ENCODE measurements at places on chromosomes 1 and 21.

DNA sequence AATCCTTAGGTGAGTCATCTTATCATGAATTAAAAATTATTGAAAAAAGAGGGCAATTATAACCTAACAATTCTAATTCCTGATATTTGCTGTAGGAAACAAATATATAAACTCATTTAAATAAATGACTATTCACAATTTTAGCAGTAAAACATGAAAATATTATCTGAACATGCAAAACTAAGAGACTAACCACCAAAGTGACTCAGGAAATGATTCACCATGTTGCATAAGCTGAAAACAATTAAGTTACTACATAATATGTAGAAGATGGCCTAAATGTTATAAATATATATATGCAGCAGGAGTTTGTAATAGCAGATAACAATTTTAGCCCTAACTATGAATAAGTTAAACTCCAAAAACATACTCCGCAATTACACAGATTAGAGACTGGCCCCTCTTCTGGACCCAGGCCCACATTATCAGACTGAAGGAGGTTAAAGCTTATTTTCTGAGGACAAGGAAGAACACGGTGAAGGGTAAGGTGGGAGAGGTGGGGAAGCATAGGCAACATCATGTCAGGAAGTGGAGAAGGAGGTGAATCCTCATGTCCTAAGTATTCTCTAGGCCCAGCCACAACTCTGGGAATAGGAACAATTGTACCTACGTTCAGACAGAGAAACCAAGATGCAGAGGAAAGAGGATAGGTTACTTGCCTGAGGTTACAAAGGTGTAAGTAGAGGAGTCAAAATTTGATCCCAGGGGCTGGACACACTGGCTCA lies 15.6 kb upstream of the AIM2 start:
- no peak for DNase-seq

- no peak for DNase-seq
Measured at GRCh38 chr1:41366455-41367287, 5.4 kb downstream of the FOXO6 start.

DNA sequence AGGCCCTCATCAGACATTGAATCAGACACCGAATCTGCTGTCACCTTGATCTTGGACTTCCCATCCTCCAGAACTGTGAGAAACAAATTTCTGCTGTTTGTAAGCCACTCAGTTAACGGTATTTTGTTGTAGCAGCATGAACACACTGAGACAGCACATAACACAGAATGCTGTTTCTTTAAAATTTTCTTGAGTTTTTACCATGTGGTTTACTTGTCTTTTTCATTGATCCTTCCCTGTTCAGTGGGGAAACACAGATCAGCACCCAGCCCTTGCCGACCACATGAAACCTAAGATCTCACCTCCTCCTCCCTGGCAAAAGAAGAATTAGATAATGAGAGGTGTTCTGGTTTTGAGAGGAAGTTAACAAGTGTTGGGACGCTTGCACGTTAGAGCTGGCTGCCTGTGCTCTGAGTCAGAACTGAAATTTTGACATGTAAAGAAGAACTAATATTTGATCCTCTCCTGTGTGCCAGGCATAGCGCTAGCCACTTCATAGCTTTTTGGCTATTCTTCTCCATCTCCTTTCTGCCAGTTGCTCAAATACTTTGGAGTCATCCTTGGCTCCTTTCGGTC lies 179.6 kb downstream of the DHRS3 start:
- DNase-seq = no peak

DNA sequence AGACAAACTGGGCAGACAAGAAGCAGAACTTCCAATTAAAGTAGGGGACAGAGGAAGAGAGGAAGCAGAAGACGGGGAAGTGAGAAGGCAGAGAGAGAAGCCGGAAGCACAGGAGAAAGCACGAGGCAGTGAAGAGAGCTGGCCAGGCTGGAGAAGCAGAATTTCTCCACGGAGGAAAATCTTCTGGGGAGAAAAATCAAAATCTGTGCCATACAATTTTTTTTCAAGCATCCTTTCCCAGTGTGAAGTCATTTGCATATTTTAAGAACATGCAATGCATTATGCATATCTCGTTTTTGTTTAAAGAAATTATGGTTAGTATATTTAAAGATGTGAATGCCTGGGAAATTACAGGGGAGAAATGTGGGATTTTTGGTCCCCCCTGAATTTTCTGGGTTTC lies 7.3 kb upstream of the CAMK2N1 start:
- DNase-seq = no peak

DNA sequence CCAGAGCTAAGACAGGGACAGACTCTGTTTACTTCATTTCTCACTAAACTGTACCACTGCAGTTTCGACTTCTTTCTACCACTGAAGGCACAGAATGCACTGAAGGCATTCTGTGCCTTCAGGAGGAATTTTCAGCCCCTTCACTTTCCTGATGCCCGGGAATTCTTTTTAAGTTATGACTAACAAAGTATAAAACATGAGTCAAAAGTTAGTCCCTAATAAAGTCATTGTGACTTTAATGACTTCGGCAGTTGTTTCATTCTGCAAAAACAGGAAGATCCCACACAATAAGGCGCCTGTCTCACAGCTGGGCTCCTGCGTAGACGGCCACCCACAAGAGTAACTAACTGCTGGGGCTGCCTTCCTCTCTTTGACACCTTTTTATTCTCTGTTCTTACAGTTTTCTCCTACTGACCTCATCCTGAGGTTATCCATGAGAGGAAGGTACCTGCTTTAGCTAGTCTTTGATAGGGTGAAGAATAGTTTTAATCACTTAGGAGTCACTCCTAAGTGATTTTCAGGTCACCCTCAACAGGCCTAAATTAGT lies 183.9 kb upstream of the SGIP1 start:
- peak; percentile 72 for DNase-seq

DNA sequence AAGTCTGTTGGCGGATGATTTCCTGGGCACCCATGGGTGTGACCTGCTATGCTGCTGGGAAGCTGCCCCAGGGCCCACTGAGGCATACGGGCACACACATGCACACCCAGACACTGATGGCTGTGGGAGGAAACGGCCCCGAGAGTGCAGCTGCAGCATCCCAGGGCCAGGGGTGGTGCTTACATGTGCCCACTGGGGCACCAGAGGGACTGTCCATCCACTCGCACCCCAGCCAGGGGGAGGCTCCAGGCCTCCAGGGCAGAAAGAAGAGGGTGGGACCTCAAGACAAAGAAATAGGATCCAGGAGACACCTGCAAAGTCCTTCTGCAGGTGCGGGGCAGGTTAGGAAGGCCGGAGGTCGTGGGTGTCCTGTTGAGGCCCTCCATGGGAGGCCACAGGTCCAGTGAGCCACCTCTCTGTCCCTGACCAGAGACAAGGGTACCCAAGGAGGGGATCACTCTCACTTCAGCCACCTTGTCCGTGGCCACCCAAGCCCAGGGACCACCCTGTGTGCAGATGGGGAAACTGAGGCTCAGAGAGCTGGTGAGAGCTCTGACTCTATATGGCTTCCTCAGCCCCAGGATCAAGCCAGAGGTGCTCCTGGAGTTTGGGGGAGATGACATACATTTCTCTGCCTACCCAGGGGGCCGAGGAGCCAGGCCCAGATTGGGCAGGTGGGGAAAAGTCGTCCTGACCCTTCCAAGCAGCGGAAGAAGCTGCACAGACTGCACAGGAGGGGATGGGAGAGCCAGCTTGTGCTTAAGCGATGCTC lies 57.1 kb downstream of the WNT9A start:
- DNase-seq = no peak

DNA sequence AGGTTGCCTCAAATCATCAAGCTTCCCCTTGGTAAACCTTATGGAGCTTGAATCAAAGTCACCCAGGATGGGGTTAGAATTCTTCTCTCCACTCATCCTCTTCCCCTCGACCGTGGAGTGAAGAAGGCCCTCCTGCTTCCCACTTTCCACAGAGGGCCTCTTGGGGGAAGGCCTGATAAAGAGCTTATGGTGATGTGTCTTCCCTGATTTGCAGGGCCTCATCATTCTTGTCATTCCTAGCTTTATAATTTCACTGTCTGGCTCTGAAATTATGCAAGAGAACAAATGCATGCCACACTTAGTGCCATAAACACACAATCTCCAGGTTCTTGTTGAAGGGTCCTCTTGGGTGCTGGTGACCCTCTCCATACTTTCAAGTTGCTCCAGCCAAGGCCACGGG lies 101.2 kb downstream of the HMGB4 start:
- DNase-seq = no peak

- peak; percentile 83 for DNase-seq
Measured at GRCh38 chr1:200670242-200671118, 773 bp upstream of the DDX59 start.

DNA sequence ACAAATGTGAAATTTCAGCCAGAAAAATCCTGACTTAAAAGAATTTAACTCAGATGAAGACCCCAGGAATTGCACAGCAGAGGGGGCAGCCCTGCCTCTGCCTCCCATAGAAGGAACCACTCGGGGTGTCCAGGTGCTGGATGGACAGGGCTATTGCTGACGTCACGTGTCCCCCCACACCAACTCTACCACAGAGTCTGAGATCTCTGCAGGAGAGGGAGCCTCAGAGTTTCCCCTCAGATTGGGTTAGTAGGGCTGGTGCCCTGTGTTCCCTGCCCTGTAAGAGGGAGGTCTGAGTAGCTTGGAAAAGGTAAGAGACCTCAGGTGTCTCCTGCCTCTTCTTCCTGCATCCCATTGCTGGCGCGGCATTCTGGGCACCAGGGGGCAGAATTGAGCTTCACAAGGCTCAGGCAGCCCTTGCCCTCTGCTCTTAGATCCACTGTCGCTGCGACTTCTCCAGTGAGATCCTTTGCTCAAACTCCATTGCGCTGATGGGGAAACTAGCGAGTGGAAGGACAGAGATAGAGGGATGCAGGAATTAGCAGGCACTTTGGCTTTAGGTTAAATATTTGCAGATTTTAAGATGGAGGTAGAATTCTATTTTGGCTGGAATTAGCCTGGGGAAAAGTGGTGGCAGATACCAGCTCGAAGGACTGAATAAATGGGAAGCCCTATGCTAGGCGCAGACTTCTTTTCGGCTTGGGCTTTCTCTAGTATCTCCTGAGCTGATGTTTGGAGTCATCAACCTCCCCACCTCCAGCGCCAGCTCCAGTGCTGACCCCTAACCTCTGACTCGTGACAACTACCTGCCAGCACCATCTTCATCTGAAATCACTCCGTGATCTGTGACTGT lies 42.8 kb upstream of the DMBX1 start:
- peak; percentile 86 for DNase-seq

DNA sequence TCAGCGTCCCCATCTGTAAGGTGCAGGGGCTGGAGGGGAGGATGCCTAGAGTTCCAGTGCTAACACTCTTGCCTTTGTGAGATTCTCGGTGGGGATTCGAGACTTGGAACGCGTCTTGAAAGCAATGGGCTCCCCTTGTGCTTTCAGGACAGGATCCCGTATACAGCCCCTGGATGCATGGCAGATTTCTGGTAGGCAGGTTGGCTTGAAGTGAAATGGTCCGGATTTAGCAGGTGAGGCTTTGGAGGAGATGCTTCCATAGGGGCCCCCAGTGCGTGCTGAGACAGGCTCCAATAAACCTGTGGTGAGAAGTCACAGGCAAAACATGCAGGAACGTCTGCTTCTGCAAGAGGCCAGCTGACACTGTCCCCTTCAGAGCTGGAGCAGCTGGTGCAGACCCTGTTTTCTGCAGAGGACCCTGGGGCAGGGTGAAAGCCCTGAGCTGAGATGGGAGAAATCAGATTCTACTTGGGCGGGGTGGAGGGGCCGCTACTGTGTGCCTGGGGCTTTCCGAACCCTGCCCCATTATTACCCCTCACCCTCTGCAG lies 270.4 kb downstream of the PTPRU start:
- DNase-seq = no peak

DNA sequence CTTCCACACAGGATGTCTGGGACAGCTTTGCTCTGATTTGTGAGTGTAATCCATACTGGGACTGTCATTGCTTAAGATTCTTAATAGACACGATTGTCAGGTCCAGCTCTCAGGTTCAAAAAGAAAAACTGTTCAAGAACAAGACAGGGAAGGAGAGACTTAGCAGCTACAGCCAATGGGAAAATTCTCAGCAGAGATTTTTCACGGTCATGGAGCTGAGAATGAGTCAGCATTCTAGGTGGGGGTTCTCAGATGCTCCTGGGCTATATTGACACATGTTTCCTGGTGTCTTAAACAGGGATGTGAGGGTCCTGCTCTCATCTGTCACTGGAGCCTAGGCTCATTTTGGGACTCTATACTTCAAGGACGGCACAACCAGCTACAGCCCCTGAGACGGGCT lies 318.3 kb downstream of the RRAGC start:
- DNase-seq = no peak

DNA sequence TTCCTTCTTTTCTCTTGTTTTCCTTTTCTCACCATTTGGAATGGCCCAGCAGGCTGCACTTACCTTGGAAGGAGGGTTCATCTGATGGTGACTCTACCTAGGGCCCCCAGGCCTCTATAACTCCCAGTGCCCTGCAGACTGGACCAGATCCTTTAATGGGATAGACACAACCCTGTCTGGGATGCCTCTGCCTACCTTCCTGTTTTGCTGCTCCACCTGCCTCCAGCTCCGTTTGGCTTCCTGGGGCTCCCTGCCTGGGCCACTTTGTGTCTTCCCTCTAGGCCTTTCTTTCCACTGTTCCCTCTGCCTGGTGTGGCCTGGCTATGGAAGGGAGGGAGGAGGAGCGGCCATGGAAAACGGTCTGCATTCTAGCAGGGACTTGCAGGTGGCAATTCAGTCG lies 7.5 kb downstream of the PCSK9 start:
- DNase-seq = no peak

DNA sequence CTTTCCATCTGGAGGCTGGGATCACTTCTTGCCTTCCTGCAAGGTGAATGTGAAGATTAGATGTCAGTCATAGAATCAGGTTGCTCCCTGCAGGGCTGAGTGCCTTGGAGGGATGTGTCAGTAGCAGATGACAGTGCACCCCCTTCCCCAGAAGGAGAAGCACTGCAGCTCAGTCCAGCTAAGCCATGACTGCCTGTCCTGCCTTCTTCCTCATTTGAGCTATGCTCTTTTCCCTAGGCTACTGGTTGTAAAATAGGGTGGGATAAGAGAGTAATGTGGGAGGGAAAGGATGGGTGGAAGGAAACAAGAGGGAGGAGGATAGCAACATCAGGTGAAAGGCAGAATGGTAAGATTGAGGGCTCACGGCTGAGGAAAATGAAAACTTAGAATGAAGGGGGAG lies 11.1 kb upstream of the FABP3 start:
- DNase-seq = no peak

DNA sequence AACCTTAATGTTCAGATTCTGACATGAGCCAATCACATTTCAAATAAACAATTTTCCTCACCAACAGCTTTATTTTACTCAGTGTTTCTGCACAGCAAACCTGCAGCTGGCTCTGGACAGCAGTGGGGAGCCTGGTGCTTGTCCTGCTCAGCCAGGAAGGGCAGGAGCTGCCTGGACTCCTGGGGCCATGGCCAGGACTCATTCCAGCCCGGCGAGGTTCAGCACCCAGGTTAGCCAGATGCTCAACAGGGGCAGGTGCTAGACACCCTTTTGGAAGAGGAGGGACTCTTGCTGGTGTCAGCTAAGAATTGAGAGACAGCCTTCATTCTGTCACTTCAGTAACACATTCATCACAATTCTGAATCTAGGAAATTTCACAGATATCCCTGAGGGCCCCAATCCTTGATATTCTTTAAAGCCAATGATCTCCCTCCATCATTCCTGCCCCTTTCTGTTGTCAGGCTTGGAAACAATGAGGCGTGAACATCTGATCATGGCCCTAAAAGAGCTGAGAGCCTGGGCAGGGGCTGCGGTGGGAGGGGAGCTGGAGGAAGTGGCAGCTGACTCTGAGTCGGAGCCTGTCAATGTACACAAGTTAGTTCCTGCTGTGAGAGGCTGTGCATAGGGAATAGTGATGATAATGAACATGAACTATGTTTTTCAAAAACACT lies 251.3 kb downstream of the SDCCAG8 start:
- peak; percentile 68 for DNase-seq

All from Ammon's horn (tissue), 1 donor.